ENCODE measurements at places on chromosomes 13 and 19.

DNA sequence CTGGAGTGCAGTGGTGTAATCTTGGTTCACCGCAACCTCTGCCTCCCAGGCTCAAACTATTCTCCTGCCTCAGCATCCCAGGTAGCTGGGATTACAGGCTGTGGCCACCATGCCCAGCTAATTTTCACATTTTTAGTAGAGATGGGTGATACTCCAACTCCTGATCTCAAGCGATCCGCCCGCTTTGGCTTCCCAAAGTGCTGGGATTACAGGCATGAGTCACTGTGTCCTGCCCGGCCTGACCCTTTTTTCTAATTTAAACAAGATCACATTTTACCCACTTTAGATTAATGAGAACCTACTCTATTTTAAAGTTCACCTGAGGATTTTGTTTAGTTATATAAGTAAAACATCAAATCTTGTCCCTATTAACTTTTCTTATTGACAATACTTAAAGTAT lies 91.8 kb upstream of the POSTN start:
- no peak for DNase-seq

GRCh38 chr13:36973621-36974295 lies 25.4 kb downstream of the ALG5 start:
- no peak for DNase-seq

- DNase-seq = no peak
These were observed 834.1 kb upstream of the SLITRK6 start for GRCh38 chr13:86633346-86633745.

DNA sequence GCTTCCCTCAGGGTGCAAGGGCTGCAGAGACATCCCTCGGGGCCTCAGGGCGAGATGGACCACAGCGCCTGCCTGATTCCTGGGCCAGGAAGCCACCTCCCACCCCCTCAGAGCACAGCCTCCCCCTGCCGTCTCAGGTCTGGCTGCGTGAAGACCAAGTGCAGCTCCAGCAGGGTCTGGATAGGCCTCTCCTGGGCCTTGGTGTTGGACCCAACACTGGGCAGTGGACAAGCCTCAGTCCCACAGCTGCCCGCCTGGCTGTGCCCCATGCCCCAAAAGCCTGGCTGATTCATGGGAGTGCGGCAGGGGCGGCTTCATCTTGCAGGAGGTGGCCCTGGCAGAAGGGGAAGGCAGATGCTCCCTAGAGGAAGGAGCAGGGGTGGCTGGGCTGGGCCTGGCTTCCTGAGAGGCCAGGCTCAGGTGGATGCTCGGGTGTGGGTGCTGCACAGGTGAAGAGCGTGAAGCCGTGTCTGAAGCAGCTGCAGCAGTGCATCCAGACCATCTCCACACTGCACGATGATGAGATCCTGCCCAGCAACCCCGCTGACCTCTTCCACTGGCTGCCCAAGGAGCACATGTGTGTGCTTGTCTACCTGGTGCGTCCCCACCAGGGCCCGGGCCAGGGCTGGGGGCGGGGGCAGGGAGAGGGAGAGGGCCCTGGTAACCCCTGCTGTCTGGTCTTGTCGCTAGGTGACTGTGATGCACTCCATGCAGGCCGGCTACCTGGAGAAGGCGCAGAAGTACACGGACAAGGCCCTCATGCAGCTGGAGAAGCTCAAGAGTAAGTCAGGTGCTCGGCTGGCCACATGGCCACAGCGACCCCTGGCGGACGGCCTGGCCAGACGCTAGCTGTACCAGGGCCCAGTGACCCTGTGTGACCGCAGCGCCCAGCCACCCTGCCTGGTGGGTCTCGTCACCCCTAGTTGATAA lies 21.7 kb downstream of the MAU2 start:
- DNase-seq = no peak

GRCh38 chr19:15516363-15516762 lies 8.0 kb downstream of the CYP4F22 start:
- no peak for DNase-seq

GRCh38 chr13:36345438-36346221 lies 564 bp downstream of the SPART start:
- peak; percentile 52 for DNase-seq

- no peak for DNase-seq
These were observed 12.5 kb upstream of the COMP start for GRCh38 chr19:18803550-18804138.

- DNase-seq = no peak
These were observed 437.5 kb downstream of the FOXO1 start for GRCh38 chr13:40228990-40229389.

GRCh38 chr19:16222806-16223205 lies 25.1 kb downstream of the AP1M1 start:
- no peak for DNase-seq

DNA sequence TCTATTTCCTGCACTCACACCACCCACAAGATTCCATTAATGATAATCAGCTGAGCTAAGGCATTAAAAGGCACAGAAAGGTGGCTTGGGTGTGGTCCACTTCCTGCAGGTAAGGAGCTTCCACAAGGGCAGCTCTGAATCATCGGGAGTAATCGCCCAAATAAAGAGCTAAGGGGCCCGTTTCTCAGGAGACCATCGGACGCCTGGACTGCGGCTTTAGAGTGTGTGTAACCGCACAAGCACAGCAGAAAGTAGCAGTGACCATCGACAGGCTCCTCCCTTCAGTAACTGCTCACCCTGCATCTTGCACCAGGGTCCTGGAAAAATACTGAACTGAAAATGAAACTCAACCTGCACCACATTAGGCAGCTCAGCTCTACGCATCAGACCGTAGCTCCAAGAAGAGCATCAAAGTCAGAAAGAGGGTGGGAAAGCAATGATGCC lies 6.0 kb downstream of the STK24 start:
- DNase-seq = peak; percentile 53

- no peak for DNase-seq
These were observed 210.2 kb downstream of the KCNRG start for GRCh38 chr13:50225193-50226155.

DNA sequence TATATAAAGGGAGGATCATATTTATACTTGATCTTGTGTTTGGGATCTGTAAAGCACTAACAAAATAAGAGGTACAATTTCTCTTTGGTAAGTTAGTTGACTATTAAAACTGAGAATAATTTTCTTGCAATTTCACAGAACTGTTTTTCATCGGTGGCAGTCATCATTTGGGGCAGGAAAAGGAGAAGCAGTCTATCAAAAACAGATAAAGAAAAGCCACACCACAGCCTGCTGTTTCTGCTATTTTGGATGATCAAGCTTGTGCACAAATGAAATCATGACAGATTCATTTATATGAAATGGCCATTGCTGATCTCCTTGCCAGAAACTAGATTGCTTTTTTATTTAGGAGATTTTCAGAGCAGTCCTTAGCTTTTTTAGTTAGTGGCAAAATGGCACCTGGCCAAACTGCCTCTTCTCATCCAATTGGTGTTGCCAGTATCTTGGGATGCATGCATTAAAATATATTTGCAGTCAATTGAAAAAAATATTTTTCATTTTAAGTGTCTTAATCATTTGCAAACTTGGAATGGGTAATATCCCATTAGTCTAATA lies 326.0 kb downstream of the HS6ST3 start:
- DNase-seq = no peak

DNA sequence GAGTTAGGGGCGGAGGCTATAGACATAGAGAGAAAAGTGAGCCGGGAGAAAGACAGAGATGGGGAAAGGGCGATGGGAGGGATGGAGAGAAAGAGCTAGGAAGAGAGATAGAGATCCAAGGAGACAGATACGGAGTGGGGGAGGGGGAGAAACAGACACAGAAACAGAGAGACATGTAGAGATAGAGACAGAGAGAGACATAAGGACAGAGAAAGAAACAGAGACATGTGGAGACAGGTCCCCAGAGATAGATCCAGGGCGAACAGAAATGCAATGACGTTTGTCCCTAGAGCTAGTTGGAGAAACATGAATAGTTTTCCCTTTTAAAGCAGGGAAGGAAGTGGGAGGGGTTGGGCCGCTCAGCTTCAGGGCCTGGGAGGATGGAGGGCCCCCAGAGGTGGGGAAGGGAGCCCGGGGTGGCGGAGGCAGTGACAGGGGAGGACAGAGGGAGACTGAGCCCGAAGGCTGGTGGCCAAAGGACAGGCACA lies 4.6 kb downstream of the PPP1R14A start:
- no peak for DNase-seq

DNA sequence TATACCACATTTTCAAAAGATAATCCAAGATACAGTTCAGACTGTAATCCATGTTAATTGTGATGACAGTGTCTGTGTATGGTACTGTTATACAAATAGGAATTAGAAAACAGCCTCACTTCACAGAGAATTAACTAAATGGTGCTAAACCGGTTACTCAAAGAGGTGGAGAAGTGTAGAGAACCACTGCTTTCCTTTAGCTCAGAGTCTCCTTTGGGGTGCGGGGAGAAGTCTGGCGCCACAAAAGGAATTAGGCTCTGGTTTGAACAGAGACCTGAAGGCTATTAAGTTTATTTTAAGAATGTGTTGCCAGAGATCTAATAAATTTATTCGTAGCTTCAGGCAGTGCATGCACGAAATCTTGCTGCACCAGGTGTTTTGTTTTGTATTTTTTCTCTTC lies 65.8 kb downstream of the FREM2 start:
- DNase-seq = no peak

DNA sequence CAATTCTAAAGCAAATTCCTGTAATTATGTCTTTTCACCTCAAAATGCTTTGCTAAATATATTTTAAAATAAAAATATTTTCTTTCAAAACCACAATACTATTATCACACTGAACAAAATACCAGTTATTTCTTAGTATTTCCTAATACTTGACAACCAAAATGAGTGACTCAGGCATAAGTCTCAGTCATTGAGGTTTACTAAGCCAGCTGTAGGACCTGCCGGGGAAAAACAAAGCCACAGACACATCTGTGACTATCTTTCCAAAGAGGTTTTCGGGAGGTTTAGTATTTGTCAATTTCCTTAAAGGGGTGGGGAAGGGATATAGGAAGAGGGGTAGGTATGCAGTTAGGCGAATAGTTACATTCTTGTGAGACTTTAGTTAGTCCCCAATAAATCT lies 3.2 kb upstream of the ZNF235 start:
- no peak for DNase-seq

GRCh38 chr13:111940892-111941291 lies 126.1 kb upstream of the SOX1 start:
- no peak for DNase-seq

DNA sequence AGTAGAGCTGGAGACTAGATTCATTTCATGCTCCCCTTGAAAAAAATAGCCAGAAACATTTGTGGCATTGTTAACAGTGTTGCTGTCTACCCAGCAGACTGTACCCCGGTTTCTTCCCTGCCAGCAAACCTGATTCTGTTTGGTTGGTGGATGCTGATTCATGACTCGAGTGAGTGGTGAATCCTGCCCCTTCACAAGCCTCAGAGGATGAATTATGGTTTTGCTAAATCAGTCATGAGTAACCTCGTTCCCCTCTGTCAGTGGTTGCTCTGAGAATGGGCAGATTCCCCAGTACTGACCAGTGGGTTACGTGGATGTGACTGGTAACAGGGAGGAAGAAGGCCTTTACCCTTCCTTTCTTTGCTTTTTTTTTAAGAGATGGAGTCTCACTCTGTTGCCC lies 10.1 kb downstream of the NLRP12 start:
- DNase-seq = no peak

DNA sequence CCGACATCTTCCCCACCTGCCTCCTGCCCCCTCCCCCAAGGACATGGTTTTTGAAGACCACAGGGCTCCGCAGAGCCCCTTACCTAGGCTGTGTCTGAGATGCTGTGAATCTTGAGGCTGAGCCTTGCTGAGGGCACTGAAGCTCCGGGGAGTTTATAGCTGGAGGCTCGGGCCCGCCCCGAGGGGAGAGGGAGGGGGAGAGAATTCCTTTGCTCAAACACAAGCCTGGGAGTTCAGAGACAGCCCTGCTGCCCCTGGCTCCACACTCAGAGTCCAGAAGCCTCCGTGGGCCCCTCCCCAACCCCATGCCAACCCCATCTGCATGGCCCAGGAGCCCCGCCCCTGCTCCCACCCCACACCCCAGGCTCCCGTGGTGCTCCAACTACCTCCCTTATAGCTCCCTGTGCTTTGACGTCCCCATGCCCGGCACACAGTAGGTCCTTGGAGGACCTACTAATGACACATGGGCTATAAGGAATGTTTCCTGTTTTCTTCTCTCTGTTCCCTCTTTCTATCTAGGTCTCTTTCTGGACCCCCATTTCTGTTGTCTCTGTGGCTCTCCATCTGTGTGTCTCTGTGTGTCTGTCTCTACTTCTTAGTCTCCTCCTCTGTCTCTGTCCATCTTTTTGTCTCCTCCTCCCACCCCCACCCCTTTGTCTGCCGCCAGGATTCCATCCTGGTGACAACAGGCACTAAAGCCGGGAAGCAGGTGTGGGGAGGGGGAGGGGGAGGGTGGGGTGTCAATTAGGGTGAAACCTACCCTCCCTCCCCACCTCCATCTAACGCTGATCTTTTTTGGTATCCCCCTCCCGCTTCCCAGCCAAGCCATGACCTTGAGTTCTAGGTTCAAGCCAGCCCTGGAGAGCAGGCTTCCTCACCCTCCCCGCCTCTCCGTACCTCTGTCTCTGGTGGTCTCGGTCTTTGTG lies at the start of gene TNNT1:
Gene TNNT1 (minus strand): TSS at position 129 of the 926 bp plus-strand sequence. CDS start 2,049 bp downstream, outside the sequence.
- no peak for DNase-seq

DNA sequence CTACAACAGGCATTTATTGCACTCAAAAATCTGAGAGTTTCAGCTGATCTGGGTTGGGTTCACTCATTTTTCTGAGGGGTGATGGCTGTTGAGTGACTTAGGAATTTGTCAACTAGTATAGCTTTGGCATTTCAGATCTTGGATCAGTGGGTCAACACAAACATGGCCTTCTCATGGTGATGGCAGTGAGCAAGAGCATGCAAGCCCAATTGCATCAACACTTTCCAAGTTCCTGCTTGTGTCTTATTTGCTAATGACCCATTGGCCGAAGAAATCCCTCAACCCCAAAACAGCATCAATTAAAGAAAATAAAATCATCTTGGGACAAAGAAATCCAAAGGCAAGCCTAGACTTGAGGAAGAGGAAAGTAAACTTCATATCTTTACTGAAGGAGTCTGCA lies 23.9 kb upstream of the MYCBP2 start:
- no peak for DNase-seq

DNA sequence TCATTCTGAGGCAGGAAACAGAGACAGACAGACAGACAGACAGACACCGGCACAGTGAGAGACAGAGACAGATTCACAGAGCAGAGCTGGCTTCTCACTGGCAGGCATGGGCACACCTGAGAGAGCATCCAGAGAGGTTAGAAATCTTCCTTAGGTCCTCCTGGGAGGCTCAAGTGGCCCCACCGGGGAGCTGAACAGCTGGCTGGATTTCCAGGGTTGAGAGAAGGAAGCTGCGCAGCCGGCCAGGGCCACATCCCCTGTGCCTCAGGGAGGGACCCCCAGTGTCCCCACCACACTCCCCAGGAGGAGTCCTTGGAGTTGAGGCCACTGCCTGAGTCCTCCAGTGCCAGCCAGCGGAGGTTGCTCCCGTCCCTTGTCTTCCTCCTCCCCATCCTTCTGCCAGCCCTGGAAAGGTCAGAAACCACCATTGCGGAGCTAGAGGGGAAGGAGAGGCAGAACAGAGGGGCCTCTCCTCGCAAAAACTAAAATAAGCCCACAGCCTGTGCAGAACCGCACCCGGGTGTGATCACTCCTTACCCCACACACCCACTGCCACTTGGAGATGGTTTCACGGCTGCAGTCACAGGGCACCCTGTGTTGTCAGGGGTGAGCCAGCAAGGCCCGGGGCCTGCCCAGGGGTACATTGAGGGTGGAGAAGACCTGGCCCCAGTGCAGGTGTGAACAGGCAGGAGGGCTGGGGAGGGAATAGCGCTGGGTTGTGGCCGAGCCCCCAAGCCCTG lies 4.2 kb downstream of the FFAR3 start:
- DNase-seq = no peak

- no peak for DNase-seq
These were observed 10.9 kb downstream of the DPP9 start for GRCh38 chr19:4712771-4713170.

Measured in stimulated activated naive CD4-positive, alpha-beta T cell (primary cell).